ENCODE measurements at places on chromosomes 7 and 10. TPM values are rescaled to one million over a fixed set of nuclear protein-coding genes. Genes with fewer than 3 reads are reported as not detected.

Gene TMEM273
- total RNA-seq: 14.4 TPM

DNA sequence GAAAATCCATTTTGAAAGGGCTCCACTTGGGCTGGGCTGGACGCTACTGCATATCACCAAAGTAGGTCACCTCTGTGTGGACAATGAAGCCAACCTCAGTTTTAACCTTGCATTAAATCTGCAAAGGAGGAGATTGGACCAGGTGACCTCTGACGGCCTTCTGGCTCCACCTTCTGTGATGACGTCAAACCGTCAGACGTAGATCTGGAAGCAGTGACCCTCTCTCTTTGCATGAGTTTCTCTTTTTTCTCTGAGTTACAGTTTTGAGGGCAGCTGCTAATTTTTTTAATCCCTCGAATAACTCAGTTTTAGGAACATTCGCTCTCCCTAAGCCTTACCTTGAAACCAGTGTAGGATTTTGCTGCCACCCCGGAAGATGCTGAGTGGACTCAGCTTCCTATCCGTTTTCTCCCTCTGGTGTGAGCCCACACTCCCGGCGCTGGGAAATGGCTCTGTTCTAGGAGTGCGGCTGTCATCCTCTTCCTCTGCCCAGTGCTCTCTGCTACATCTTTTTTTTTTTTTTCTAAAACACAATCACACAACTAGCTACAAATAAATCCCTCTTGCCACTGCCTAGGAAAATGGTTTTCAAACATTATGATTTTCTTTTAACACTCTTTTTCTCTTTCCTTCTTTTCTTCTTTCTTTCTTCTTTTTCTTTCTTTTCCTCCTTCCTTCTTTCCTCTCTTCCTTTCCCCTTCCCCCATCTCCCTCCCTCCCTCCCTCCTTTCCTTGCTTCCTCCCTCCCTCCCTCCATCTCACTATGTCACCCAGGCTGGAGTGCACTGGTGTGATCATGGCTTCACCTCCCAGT lies 27.7 kb upstream of the NMT2 start:
- DNase-seq: no peak

- DNase-seq: no peak
Measured at GRCh38 chr10:97689559-97690020, 2.5 kb upstream of the AVPI1 start.

GRCh38 chr10:74333174-74333573 lies 182.2 kb downstream of the ADK start:
- no peak for DNase-seq

GRCh38 chr7:149879766-149880637 lies 6.2 kb downstream of the ATP6V0E2 start:
- no peak for DNase-seq

GRCh38 chr7:134722786-134723322 lies 56.6 kb upstream of the CALD1 start:
- DNase-seq: no peak

Gene APBB1IP
- 4.1 TPM for total RNA-seq

DNA sequence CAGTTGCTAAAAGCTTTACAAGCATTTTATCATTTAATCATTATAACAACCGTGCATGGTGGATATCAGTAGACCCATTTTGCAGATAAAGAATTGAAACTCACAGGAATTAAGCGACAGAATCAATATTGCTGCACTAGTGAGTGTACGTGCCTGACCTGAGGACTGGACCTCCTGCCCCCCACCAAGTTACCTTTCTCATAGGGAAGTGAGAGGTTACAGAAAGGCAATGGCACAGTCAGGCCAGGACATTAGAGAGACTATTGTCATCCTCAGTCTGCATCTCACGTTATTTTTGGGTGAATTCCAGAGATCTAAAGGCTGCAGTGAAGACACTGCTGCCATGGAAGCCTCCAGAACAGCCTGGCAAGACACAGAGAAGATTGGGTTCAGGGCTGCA lies 80.9 kb downstream of the WDFY4 start:
- DNase-seq: no peak

- no peak for DNase-seq
Measured at GRCh38 chr10:69125554-69125953, 1.6 kb downstream of the VPS26A start.

DNA sequence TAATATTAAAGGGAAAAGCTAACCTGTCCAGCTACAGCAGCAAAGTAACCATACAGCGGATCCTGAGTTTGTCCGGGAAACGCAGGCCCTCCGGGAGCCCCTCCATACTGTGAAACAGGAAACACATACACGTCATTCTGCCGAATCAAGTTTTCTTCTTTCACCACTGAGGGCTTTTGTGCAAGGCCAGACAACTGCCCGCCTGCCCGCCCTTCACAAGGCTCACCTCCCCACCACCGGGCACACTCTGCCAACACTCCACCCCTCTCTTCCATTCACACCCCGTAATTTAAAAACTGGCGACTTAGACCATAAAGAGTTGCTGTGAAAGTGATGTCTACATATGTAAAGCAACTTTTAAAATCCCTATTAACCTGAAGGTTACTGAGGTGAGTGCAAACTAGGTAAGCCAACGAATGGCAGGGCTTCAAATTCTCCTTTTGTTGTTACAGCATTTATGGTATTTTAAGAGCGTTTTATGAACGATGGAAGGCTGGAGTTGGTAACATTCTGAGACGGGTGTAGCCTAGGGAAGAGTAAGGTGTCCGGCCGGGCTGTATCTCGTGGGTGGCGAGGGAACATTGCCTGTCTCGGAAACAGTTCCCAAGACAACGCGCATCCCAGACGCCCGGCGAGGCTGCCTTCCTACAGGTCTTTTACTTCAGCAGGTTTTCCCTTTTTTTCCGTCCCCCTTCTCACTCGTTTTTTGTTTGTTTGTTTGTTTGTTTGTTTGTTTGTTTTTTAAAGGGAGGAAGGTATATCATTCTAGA lies 817 bp downstream of the SRI start:
- DNase-seq: no peak

All from urinary bladder (tissue), 4 donors.